Omental fat pad (tissue), 4 donors: ENCODE measurements at places on chromosomes 2 and 18.

DNA sequence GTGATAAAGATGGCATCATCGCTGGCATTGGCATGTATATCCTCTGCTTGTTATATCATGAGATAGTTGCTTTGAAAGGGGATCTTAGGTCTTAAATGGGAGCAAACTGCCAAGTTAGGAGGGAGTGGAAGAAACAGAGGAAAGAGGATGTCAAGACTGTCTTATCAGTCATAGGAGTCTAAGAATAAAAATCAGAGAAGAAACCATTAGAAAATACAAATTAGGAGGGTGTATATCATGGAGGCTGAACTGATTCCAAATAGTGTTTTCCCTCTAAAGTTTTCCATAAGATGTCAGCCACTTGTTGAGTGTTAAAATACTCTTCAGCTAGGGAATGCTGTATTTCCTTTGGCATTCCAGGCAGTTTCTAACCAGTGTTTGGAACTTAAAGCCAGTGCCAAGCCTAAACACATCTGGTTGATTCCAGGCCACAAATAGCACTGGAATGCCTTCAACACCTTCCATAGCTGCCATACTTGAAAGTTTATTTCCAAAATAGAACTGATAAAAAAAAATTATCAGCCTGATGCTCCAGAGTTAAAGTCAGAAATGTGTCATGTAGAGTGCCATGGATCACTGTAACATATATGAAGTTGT lies 129.4 kb downstream of the ZEB2 start:
- DNase-seq = no peak

DNA sequence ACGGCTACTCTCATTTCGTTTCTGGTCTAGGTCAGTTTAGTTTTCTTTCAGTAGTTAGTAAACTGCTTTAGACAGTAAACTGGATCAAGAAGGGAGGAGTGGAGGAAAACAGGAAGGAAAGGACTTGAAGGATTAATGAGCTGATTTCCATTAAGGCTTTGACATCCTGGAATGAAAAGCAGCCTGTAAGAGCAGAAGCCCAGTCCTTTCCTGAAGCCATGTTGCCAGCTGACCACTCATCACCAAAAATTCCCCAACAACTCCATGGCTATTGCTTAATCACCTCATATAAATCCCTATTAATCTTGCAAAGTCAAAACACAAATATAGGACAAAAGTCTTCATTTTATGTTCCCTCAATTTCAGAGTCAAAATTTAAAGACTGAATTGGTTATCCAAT lies 113.7 kb upstream of the ZFP36L2 start:
- no peak for DNase-seq

GRCh38 chr2:72545790-72546189 lies 280.0 kb downstream of the EXOC6B start:
- no peak for DNase-seq

DNA sequence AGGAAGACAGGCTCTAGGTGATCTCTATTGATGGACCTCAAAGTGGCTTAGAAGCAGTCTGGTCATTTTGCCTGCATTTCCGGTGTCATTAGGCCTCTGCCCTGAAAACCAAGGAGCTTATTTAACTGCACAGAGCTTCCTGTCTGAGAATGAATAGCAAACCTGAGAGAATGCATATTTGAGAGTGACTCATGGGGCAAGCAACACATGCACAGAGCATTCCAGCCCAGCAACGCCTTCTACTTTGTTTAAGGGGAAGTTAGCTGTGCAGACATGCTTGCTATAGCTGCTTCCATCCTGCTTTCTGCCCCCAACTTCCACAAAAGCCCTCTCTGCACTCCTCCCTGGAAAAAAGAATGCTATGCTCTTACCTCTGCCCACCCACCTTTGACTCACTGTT lies 232.8 kb downstream of the GRB14 start:
- DNase-seq = no peak

GRCh38 chr18:12659904-12660605 lies 2.1 kb upstream of the SPIRE1 start:
- DNase-seq = no peak

GRCh38 chr2:241890524-241891235 lies 21.2 kb downstream of the RTP5 start:
- no peak for DNase-seq

- no peak for DNase-seq
Observed at GRCh38 chr2:10783421-10783820, 29.2 kb downstream of the PDIA6 start.

DNA sequence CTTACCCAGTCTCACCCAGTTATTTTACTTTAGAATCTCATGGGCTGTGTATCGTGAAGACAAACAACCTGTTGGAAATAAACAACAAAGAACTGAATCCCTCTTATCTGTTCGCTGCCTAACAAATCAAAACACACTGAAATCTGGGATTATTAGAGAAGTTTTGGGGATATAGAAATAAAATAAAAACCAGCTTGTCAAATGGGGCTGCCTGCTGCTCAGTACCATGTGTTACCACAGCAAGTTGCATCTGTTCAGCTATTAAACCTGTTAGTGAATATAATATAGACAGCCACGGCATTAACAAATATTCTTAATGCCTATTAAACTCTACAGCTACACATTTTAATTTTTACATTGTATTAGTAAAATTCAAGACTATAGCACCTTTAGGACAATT lies 810.8 kb downstream of the NRXN1 start:
- DNase-seq = no peak

DNA sequence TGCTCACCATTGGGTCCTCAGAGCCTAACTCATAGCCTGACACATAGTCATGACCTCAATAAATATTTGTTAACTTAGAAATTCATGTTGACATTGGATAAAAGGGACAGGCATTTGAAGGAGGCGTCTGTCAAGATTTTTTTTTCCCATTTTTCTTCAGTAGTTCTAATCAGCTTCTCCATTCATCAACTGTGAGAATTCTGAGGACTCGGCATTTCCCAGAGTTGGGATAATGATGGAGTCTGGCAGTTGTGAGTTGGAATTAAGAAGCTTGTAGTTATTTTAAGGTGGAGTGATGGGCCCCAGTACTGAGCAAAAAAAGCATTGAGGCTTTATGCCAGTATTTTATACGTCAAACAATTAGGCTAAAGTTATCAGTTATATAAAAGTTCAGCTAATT lies 4.6 kb downstream of the SPATS2L start:
- DNase-seq = no peak

GRCh38 chr2:238130111-238130695 lies 8.3 kb upstream of the KLHL30 start:
- DNase-seq = no peak

DNA sequence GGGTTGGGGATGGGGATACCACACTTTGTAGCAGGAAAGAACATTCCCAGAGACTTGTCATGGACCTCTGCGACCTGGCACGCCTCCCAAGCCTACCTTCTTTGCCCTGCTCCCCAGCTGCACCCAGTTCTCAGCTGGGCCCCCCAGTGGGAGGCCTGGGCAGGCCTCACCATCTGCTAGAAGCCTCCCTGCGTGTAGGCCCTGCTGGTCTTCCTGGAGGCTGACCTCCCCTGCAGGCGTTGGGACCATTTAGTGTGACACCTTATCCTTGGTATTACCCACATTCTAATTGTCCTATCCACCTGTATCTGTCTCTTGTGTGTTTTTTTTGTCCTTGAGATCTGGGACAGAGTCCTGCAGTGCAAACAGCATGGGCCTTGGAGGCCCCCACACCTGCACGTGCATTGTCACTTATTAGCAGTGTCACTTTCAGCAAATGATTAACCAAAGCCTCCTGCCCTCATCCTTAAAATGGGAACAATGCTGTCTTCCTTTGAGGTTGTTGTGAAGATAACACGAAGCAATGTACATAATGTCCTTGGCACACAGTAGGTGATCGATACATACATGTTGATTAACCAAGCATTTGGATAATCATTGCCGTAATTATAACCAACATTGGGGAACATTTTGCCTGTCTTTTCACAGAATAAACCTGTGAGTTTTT lies 77.2 kb downstream of the LIPG start:
- DNase-seq = no peak
